ENCODE measurements at places on chromosomes 2 and 18. TPM values are rescaled to one million over a fixed set of nuclear protein-coding genes. Genes with fewer than 3 reads are reported as not detected.
A peak's percentile ranks its signal among the peaks of the same experiment; 100 is the strongest.

DNA sequence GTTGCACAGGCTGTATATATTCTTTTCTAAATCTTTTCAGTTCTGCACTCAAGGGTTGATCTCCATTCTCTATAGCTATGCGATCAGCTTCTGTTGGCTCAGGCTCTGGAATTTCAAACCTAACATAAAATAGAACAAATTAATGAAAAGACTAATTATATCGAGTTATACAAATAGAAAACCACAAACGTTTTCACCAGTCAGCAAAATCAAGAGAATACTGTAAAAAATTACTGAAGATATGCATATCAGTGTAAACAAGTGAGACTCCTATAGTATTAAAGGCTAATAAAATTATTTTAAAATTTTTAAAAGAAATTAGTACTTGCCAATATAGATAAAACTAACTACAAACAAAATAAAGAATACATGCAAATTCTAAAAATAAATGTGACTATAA is 107.0 kb downstream of the SOS1 start:
- DNase-seq: no peak

GRCh38 chr2:33729353-33729752 is 130.3 kb upstream of the FAM98A start:
- no peak for DNase-seq

- no peak for DNase-seq
Measured at GRCh38 chr2:98219152-98219551, 127.1 kb upstream of the CNGA3 start.

GRCh38 chr18:46290440-46291020 is 186.3 kb downstream of the HAUS1 start:
- DNase-seq: no peak

DNA sequence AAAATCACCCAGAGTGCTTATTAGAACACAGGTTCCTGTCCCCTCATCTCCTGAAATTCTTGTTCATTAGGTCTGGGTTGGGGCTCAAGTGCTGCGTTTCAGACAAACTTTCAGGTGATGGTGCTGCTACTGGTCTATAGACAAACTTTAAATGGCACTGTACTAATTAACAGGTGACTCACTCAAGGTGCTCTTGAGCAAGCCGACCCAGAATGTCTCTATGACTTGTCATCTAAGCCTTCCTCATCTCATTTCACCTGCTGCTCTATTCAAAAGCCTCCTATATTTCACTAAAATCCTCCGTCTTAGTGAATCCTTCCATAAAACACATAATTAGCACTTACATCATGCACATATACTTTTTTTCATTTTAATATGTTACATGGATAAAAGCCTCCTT is 29.9 kb upstream of the STK39 start:
- DNase-seq: no peak

DNA sequence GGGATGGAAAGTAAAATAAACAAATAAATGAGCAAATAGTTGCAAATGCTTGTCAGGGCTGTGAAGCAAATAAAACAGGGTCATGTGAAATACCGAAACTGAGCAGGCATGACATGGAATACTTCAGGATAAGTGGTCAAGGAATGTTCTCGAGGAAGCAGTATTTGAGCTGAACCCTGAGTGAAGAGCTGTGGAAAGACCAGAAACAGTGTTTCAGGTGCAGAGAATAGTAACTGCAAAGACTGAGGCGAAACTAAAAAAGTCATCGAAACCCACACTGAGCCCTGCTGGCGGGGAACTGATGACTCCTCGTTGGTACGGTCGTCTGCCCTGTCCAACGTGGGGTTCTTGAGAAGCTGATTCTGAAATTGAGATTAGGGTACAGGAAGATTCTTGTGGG is 27.2 kb upstream of the MYCN start:
- no peak for DNase-seq

- no peak for DNase-seq
Measured at GRCh38 chr2:239608723-239609122, 207.9 kb upstream of the HDAC4 start.

DNA sequence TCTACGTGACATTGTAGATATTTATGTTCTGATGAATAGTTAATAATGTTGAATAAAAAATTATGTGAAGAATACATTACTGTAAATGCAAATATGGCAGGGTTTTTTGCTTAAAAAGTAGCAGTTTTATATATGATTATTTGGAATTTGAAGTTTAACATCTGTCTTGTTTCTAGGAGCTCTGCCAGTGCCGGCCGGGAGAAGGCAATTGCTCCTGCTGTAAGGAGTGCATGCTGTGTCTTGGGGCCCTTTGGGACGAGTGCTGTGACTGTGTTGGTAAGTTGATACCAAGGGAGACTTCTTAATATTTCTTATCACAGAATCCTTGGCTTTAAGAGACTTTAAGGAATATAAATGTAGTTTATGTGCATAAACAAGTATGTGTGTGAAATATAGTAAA is 25.2 kb downstream of the TWSG1 start:
- no peak for DNase-seq

GRCh38 chr2:157414050-157414449 is 29.8 kb downstream of the CYTIP start:
- no peak for DNase-seq

DNA sequence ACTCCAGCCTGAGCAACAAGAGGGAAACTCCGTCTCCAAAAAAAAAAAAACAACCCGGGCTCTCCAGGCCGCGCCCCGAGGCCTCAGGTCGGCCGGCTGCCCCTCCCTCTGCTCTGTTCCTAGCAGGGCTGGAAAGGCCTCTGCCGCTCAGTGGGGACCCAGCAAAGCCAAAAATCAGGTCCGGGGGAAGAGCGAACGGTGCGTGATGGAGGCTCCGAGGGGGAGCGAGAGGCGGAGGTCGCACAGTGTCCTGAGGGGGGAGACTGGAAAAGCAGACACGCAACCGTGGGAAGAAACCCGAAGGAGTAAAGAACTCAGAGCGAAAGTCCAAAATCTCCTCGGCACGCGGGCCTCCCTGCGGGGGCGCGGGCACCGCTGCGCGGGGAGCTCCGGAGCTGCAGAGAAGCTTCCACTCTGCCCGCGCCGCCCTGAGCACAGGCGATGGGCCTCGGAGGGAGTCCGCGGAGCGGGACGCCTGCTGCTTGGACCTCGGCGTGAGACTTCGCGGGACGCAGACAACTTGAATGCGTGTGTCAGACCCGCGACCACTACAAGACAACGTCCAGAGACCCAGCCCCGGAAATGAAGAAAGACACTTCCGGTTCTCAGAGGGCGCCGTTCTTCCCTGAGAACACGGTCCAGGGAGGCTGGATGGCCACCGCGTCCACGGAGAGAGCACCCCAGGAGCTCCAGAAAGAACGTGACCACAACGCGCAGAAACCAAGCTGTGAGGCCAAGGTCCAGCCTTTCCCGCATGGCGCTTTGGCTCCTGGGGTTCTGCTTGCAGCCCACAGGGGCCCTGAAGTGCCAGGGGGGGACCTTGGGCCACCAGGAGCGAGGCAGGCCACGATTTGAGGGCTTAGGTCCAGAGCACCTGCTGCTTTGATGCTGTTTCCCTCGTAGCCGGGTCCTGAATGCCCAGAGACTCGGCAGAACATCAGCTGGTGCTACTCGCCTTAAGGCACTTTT is 219.8 kb downstream of the DPP10 start:
- DNase-seq: peak; percentile 8

DNA sequence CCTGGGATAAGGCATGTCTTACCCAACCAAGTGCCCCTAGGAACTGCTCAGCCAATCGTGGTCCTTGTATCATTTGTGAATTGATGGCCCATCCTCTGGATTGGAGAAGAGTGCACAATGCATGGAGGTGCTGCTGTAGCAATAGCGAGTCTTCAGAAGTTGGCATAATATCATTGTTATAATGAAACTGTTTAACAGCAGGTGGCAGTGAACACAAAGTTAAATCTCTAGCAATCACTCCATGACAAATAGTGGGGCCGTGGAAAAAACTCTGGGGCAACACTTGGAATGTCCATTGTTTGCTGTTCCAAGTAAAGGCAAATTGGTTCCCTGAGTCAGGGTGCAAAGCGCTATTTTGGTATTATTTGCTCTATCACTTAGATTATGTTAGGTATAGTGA is 11.4 kb downstream of the REG1A start:
- no peak for DNase-seq

DNA sequence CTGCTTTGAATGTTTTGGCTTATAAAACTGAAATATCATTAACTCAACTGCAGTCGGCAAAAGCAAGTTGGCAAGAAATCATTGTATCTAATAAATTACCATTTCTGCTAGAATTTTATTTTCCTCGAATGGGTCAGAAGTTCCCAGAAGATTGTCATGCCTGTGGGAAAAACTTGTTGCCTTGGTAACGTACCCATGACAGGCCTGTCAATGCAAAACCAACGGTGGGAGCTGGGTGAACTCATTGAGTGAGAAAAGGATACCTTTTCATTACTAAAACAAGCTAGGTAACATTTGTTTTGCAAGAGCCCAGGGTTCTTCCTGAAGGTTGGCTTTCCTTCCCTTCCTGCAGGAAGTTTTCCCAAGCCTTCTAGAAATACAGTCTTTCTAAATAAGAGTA is 9.5 kb downstream of the PLB1 start:
- no peak for DNase-seq

DNA sequence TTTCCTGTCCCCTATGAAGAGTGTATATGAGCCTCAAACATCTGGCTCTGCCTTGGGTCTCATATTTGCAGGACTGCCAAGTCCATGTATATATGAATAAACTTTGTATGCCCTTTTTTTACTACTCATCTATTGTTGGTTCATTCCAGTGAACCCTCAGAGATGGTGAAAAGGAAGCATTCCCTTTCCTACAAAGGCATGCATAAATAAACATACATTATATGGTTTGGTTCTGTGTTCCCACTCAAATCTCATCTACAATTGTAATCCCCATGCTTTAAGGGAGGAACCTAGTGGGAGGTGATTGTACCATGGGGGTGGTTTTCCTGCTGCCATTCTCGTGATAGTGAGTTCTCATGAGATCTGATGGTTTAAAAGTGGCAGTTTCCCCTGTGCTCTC is 534.2 kb downstream of the SPAG16 start:
- no peak for DNase-seq

DNA sequence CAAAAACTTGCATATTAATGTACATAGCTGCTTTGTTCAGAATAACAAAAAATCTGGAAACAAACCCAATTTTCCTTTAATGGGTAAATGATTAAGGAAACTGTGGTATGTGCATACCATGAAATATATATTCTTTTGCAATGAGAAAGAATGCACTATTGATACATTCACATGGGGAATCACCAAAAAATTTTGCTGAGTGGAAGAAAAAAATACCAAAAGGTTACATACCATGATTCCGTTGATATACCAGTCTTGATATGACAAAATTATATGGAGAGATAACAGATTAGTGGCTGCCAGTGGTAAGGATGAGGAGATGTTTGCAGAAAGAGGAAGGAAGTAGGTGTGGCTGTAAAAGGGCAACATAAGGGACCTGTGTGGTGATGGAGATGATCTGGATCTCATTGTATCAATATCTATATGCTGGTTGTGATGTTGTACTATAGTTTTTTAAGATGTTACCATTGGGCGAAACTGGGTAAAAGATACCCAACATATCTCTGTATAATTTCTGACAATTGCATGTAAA is 54.6 kb upstream of the BCL2L11 start:
- no peak for DNase-seq

GRCh38 chr2:86416146-86416545 is 25.0 kb upstream of the KDM3A start:
- no peak for DNase-seq

DNA sequence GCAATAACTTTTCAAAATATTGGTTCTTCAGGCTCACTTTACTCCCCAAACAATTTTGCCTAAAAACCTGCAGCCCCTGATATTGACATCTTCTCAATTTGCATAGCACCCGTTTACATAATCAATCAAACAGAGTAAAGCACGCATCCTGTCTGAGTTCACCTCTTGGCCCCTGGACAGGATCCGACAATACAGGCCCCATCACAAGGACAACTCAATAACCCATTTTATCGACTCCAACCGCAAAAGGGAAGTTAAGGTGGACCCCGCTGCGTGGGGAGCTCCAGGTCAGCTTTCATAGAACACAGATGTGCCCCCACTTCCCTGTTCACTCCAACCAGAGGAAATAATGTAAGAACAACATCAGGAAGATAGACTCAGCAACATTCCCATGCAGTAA is 44.7 kb downstream of the TTC32 start:
- DNase-seq: no peak

- DNase-seq: no peak
Measured at GRCh38 chr18:11495441-11495840, 114.0 kb upstream of the SLC35G4 start.

The SPEG gene
- total RNA-seq: 1.1 TPM

The SEMA4C gene
- 18.8 TPM for total RNA-seq

The ALPG gene
- total RNA-seq: not detected

The DUSP11 gene
- 28.0 TPM for total RNA-seq

The ACMSD gene
- total RNA-seq: not detected

The NT5C1B gene
- total RNA-seq: not detected

The ERLEC1 gene
- total RNA-seq: 26.7 TPM

The DSG4 gene
- total RNA-seq: not detected

All from activated CD4-positive, alpha-beta memory T cell treated with anti-CD3 and anti-CD28 coated beads for 36 hours (primary cell).